NCI-H187 (cell line): ENCODE measurements at places on chromosomes 12 and 14.
A peak's percentile ranks its signal among the peaks of the same experiment; 100 is the strongest.

- DNase-seq, result no peak
These were observed 89.7 kb upstream of the CPM start for GRCh38 chr12:69022674-69023073.

DNA sequence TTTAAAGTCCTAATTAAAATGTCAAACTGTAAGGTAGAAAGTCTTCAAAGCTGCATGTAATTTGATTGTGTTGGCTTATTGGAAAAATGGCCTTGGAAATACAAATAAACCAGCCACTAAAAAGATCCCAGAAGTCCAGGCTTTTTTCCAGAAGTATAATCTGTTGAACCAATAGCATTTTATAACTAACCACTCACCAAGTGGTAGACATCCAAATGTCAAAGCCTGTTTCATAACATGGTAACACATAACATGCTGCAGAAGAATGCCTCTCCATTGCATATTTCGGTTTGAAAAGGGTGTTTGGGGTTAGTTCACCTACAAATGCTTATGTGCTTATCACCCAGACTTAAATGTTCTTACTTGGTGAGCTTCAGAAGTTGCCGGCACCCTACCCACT is 183.7 kb upstream of the DIO2 start:
- DNase-seq, result no peak

GRCh38 chr12:46271863-46272262 is 3.0 kb upstream of the SLC38A1 start:
- DNase-seq, result no peak

GRCh38 chr12:118851891-118852290 is 129.4 kb upstream of the SRRM4 start:
- DNase-seq, result no peak

GRCh38 chr14:103623883-103624482 is 5.0 kb upstream of the KLC1 start:
- peak; percentile 53 for DNase-seq

GRCh38 chr12:107732365-107732764 is 28.6 kb downstream of the PRDM4 start:
- no peak for DNase-seq

DNA sequence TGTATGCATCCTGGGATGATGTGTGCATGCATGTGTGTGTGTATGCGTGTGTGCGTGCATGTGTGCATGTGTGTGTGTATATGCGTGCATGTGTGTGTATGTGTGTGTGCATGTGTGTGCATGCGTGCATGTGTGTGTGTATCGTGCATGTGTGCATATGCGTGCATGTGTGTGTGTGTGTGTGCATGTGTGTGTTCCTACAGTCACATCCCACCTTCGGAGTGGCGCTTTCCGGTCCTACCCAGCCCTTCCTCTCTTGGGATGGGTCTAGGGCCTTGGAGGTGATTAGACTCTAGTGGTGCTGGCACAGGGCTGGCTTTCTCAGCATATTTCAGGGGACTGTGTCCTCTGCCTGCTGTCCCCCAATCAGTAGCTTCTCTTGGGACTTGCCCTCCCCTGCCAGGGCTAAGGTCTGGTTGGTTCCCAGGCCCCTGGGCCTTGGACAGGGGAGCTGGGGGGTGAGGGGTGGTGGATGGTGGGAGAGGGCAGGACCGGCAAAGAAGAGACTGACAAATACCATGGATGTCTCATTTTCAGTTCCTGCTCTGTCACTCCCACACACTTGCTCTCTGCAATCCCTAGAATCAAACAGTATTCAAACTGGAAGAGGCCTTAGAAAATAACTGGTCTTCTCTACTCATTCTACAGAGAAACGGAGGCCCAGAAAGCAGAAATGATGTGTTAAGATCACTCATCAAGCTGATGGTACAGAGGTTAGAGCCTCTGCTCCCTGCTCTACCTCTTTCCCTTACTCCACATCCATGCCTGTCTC is 21.9 kb upstream of the FAIM2 start:
- DNase-seq, result no peak

- DNase-seq, result no peak
These were observed 7.0 kb upstream of the KRT71 start for GRCh38 chr12:52559979-52560378.

- DNase-seq, result no peak
These were observed 192.5 kb downstream of the ACSS3 start for GRCh38 chr12:81270385-81270784.

- DNase-seq, result no peak
These were observed 451.4 kb upstream of the PDE3A start for GRCh38 chr12:19916974-19917373.

- no peak for DNase-seq
These were observed 333.3 kb downstream of the SLC16A7 start for GRCh38 chr12:59929110-59929509.

DNA sequence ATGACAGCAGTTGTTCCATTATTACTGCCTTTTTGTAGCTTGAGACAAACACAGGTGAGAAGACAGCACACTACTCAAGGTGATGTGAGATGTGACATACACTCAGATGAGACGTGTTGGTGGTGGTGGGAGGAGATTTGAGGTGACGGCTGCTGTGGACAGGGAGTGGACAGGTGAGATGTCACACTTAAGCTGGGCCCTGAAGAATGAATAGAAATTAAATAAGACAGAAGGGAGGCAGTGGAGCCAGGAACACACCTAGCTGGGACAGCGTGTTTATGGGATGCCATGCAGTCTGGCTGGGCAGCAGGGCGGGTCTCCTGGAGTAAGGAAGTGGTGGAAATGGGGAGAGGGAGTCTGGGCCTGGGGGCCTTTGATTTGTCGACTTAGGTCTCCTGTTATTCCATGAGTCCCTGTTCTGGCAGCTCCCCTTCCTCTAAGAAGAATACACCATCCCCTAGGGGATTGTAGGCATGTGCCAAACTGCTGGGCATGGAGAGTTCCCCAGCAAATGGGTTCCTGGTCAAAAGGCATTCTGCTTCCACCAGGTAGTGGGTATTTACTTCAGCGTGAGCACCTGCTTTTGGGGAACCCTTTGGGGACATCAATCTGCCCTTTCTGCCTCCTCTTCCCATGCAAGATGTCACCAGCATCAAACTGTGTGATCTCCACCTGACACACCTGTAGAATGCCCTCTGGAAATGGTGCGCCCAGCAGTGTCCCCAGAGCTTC is 71.2 kb upstream of the ESRRB start:
- no peak for DNase-seq

GRCh38 chr14:88270776-88271175 is 52.3 kb downstream of the KCNK10 start:
- DNase-seq, result no peak
